ENCODE measurements at places on chromosomes 7 and 10. TPM values are rescaled to one million over a fixed set of nuclear protein-coding genes. Genes with fewer than 3 reads are reported as not detected.

Gene RAB19
- total RNA-seq, result 12.5 TPM

Gene GARIN1A
- total RNA-seq, result 0.48 TPM

Gene ACTR3C
- total RNA-seq, result 7.9 TPM

Gene POLR3A
- total RNA-seq, result 23.5 TPM

- no peak for DNase-seq
These were observed 55.5 kb upstream of the LRGUK start for GRCh38 chr7:134071355-134072331.

DNA sequence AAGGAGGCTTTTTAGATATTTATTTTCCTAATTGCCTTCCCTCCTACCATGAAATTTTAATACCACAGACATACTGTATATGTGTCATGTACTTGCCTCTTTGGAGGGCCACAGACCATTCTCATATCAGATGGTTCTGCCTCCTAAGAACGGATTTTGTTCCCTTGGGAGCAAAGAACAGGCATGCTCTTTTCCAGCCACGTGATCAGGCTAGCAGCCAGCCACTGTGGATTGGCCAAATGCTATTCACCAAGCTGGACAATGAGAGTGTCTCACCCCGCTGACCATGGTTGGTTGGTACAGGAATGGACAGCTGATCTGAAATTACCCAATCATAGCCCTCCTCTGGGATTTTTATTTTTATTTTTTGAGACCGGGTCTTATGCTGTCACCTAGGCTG lies 21.5 kb upstream of the CRHR2 start:
- DNase-seq, result no peak

DNA sequence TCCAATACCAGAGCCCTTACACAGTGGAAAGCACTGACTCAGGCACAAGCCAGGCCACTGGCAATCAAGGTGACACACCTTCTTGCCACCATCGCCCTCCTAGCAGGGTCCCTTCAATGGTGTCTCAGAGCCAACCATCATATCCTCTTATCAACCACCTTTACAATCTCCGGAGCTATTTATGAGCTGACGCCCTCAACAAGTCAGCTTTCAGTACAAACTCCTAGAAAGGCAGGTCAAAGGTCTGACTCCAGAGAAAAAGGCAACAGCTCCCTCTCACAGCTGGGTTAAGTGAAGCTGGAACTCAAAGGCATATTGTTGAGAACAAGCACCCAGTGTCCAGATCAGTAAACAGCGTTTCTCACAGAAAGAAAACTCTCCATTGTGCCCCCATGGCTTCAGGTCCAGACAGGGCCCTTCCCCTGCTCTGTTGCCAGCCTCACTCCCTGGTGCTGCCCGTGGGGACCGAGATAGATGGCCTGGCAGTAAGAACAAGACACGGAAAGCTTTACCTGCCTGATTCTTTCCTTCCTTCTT lies 2.4 kb downstream of the ZNF3 start:
- DNase-seq, result no peak

DNA sequence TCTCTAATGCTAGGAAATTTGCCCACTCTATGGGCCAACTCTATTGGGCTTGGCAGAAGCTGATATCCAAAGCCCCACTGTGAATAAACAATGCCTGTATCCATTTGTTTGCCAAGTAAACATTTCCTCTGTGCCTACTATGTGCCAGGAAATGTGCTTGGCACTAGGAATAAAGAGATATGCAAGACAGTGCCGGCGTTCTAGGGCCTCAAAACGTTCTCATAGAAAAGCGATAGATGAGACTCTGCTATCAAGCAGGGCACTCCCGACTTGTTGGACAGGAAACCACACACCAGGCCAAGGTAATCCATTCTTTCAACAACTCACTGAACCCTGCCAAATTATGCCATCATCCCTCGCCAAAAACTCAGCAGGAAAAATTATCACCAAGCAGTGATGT lies 196.7 kb downstream of the IPMK start:
- DNase-seq, result no peak

DNA sequence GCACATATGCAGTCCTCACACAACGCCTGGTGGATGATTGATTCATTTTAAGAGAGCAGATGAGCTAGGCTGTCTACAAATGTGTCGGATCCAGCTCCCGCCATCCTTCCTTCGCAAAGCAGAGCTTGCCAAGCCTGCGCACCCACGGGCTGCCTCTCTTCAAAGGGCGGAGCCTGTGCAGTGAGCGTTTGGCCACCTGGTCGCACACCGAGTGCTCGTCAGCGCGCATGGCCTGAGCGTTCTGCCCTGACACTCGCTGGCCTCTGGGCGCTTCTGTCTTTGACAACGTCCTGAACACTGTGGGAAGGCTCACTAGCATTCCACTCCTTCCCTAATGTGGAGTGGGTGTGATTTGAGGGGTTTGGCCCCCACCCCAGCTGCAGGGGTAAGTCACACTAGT lies 47.1 kb upstream of the TMEM72 start:
- DNase-seq, result no peak

- DNase-seq, result no peak
These were observed 256.7 kb upstream of the DGKB start for GRCh38 chr7:15159261-15159660.

DNA sequence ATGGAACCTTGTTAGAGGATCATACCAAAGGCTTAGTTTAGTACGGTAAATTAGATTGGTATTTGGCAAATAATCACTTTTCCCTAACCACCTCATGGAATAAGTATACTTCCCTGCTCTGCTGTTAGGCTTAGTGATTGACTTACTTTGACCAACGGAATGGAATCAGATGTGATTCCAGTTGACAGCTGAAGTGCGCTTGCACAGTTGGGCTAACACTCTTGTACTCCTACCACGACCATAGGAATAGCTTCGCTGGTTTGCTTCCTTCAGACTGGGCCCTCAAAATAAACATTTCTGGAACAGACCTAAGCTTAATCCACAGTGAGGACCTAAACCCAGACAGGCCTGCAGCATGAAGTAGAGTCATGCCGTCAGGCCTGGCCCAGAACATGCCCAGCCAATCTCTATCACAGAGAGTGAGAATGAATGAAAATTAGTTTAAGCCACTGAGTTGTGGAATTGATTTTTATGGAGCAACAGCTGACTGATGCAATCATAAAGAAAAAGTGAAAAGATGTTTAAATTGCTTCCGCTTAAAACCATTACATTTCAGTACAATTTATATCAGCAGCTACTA lies 122.3 kb downstream of the DOCK4 start:
- DNase-seq, result no peak

DNA sequence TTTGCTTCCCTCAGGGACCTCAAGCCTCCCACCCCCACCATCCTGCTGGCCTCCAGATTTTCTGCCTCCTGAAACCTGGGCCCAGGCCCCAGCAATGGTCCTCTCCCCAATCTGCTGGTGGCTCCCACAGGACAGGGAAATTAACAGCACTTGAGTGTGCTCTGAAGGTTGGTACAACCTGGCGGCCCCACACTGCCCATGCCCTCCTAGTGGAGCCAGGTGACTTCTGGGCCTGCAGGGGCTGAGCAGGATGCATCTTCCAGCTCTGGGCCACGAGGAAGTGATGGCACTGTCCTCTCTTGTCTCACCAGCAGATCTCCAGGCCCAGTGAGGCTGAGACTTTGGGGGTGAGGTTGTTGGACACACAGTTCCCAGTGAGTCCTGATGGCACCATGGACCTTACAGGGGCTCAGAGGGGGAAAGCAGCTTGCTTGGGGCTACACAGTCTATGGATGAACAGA lies 3.6 kb upstream of the ZMIZ1 start:
- DNase-seq, result no peak

DNA sequence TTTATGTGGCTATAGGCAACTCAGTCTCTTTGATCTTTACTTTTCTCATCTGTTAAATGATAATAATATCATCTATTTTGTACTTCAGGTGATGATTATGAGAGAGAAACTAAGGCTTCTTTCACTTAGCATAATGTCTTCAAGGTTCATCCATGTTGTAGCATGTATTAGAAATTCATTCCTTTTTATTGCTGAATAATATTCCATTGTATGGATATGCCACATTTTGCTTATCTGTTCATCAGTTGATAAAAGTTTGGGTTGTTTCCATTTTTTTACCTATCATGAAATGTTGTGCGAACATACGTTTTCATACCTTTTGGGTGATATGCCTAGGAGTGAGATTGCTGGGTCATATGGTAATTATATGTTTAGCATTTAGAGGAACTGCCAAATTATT lies 7.2 kb upstream of the CDK13 start:
- no peak for DNase-seq

DNA sequence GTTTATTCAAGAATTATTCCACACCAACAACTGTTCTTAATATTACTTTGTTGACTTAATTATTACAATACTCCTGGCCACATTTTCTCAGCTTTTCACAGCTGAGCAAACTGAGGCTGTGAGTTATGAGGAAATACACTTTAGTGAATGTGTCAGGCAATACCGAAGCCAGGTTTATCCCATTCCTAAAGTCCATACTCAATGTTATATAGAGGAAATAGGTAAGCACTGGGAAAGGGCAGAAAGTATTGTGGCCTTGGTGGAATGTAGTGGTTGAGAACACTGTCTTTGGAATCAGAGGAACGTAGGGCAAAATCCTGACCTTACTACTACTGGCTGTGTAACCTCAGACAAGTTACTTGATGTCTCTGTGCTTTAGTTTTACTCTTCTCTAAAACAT lies 110.8 kb downstream of the CD36 start:
- no peak for DNase-seq

- no peak for DNase-seq
These were observed 40.4 kb downstream of the NPVF start for GRCh38 chr7:25187932-25188331.
